ENCODE measurements at places on chromosomes 2 and 18.

DNA sequence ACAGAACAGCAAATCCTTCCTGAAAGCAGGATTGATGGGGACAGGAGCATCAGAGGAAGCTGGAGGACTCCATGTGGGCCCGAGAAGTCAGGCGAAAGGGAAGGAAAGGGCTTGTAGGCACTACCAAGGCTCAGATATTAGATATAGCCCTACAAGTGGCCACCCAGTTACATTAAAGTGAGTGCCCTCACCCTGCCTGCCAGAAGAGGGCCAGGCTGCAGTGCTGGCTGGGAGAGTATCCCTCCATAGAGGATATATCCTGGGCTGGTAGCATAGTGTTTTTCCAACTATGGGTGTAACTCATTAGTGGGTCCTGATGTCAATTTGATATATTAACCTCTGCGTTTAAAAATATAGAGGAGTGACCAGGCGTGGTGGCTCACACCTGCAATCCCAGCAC, 285.2 kb downstream of the MYCN start:
- no peak for DNase-seq

DNA sequence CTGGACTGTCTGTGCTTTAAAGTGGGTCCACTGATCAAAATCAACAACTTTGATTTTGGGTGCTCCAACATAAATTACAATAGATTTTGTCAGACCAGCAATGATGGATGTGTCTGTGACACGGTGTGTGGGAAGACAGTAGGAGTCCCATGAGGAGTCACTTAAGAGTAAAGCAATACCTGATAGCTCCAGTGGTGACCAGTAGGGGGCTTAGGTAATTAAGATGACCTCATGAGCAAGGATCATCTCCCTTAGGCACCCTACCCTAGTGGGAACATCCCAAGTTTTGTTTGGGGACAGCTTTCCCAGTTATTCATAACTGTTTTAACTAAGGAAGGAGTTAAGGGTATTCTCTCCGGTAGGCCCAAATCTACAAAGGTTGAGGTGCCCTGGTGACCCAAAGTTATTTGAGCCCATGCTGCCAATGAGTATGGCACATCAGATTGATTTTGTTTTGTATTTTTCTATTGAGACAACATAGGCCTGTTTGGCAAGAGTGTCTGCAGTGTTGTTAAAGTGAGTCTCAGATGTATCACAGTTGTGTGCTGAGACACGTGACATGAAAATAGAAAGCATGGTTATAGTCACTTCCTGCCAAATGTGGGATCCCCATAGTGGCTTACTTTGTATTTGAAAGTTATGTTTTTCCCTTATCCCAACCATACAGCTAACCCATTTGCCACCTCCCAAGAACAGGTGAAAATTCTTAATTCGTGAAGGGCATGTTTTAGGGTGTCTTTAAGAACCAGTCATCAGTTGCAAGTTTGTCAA, 1337.6 kb upstream of the SLC39A10 start:
- DNase-seq = no peak

- no peak for DNase-seq
Observed at GRCh38 chr18:7754258-7754657, 187.1 kb downstream of the PTPRM start.

DNA sequence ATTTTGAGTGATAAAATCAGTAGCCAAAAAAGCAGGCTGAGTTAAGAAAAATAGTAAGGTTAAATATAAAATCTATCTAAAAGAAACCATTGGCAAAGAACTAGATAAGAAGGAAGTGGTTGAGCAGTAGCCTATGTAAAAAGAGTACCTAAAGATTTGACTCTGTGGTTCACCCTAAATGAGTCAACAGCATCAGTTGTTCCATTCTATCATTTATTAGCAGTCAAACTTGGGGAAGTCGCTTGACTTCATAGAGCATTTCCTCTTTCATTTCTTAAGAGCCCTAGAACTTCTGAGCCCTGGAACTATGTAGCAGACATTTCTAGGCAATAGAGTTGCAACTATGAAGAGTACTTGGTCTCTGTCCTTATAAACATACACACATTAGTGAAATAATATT, 381.7 kb downstream of the NUP35 start:
- no peak for DNase-seq

- no peak for DNase-seq
Observed at GRCh38 chr2:98713332-98714015, 17.5 kb downstream of the MGAT4A start.

DNA sequence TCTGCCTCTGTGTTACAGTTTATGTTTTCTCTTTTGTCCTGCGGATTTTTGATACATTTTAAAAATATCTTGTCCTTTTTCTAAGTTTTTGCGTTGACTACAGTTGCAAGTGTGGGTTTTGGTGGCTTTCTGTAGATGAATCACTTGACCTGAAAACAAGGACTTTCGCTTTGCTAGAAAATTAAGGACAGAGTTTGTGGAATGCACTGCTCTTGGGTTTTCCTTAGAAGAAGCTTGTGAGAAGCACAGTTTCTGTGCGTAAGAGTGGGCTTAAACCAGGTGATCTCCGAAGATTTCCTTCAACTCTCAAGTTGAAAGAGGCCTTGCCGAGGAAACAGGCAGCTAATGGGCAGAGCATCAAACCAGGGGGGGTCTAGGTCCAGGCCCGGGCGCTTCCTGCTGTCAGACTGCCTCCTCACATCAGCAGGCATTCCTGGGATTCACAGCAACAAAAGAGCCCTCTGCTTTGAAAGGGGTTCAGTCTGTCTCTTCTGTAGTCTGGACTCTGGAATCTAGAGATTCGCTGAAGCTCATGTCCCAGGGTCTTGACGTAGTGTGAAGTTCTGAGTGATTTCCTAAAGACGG, 17.3 kb downstream of the NCK2 start:
- no peak for DNase-seq

DNA sequence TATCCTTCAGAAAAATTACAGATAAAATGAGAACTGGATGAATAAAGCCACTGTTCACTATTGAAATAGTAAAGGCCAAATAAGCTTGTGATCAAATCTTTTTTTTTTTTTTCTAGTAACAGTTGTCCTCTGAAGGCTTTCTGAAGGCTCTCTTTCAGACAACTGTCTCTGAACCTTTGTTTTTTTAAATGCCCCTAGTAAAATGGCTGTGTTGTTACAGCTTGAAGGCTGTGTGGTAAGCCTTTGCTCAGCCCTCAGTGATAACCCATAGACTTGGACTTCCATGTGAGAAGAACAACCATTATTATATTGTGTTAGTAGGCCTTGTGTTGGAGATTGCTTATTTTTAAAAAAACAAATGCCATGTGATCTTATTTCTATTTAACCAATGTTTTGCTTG, 17.6 kb downstream of the FMNL2 start:
- no peak for DNase-seq

DNA sequence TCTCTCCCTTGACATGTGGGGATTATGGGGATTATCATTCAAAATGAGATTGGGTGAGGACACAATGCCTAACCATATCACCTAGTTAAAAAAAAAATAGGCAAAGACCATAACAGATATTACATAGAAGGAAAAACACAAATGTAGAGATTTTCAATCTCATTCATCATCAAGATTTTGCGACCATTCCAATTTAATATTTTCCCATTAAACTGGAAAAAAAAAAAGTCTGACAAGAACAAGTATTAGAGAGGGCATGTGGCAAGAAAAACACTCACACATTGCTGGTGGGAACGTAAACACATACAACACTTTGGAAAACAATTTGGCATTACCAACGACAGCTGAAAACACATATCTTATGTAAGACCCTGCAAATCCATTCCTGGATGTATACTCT, 71.0 kb upstream of the MYCN start:
- DNase-seq = no peak

DNA sequence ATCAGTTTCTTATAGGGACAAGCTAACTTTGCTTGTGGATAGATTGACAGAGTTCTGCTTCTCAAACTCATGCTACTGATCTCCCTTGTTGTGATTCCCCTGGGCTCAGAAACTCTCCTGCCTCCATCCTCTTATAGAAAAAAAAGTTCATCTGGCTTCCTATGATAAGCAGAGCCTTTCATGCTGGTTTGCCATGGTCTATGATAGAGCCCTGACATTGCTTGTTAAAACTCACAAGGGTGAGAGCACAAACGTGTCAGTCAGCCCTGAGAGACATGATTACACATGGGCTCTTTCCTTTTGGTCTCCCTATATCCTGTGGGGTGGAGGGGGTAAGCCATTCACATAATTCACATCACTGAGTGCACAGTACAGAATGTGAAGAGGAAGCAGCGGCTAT, 121.8 kb downstream of the TDRD15 start:
- DNase-seq = no peak

- DNase-seq = no peak
Observed at GRCh38 chr2:216897561-216898203, 37.8 kb upstream of the TNP1 start.

GRCh38 chr2:99842451-99842850, 299.9 kb downstream of the AFF3 start:
- no peak for DNase-seq

DNA sequence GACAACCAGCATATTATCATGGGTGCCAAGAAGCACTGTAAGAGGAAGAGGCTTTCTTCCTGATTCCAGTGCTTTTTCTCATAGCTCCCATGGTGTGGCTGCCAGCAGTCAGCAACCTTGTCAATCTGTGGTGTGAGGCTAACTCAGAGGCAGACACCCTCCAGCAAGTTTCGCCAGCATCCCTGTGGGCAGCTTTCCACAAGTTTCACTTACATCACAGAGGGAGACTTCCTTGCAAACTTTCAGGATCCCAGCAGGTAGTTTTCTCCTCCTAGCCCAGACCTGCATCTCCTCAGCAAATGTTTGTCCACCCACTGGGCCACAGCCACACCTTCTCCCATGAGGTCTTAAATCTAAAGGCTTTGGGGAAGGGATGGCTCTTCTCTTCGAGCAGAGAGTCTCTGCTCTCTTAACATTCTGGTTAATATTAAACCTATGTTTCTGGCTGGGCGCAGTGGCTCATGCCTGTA, 9.1 kb downstream of the DNAH7 start:
- DNase-seq = no peak

DNA sequence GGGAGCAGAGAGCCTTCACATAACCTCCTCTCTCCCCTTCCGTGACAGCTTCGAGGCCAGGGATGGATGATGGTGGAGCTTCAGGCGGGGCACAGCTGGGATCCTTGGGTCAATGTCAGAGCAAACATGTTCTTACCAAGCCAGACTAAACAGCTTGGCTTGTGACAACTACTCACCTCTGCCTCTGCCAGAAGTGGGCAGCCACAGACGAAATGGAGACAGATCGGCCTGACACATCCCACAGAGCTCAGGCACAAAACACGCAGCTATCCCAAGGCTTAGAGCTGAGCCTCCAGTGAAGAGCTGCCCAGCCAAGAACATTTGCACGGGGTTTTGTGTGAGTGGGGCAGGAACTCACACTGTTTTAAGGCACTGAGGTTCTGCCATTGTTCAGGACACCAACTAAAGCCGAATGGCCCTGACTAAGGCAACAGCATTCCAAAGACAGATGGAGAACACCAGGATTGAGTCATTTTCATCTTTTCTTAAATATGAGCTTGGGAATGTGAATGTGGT, 12.8 kb downstream of the PXDN start:
- DNase-seq = no peak

DNA sequence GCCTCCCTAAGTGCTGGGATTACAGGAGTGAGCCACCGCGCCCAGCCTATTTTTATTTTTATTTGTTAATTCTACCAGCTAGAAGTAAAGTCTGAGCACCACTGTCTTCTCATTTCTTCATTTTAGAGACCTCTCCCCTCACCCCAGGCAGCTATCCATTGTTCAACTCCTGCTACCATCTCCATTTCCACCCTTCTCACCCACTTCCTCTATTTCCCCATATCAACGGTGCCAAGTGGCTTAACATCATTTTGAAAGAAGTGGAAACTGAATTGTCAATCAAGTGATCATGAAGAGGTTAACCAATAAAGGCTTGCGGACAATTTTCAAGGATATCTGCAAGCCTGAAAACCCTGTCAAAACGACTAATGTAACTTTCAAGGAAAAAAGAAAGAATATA, 323.1 kb downstream of the NBAS start:
- DNase-seq = no peak

- DNase-seq = no peak
Observed at GRCh38 chr2:127429844-127430425, 11.7 kb downstream of the PROC start.

GRCh38 chr2:201004370-201004769, 40.9 kb upstream of the ORC2 start:
- no peak for DNase-seq

GRCh38 chr2:60979231-60979630, 38.3 kb upstream of the PEX13 start:
- no peak for DNase-seq

GRCh38 chr2:50922506-50922905, 109.4 kb downstream of the NRXN1 start:
- DNase-seq = no peak

GRCh38 chr2:19169134-19169768, 189.2 kb downstream of the OSR1 start:
- DNase-seq = no peak

GRCh38 chr2:9809448-9810088, 33.7 kb upstream of the TAF1B start:
- no peak for DNase-seq

DNA sequence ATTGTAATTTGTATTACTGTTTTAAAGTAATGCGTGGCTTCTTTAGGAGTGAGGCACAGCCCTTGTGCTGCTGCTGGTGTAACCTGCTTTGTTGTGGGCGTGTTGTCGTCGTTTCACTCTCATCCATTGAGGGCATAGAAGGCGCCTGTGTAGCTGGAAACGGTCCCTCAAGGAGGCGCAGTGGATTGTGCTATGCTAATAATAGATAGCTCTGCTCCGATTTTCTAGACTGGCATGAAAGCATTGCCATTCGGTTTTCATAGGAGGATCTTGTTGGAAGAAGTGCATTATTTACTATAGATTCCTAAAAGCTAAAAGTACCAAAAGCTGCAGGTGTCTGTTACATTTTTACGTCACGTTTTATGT, 17.9 kb downstream of the RAB12 start:
- DNase-seq = no peak

- DNase-seq = no peak
Observed at GRCh38 chr2:216469661-216470060, 29.0 kb upstream of the RPL37A start.

DNA sequence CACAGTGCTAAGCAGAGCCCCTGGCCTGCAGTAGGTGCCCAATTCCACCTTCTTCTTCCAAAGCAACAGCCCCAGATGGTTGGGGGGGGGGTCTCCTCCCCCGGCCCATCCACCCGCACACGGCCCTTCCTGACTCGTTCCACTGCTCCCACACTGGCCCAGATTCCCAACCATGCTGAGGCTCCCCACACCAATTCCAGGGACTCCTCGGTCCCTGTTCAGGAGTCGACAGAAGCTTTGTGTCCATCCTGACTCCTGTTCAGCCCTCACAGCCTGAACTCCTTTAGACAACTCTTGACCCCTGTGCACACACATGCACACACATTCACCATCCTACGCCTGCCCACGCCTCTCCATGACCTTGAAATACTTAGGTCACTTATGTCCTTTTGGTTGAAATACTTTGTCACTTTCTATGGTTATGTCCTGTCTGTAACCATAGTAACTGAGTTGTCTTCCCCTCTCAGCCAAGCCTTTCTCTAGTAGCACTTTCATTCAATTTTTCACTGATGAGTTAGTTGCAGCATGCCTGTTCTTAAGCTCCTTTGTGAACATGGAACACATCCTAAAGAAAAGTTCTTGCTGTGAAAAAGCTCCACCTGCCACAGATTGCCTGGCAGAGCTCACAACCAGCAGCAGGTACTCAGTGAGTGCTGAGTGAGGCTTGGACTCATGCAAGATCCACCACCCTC, 225.8 kb downstream of the SEPTIN10 start:
- no peak for DNase-seq

GRCh38 chr18:12637393-12637792, 20.5 kb downstream of the SPIRE1 start:
- no peak for DNase-seq

- DNase-seq = no peak
Observed at GRCh38 chr2:160282063-160282580, 82.0 kb upstream of the ITGB6 start.

- no peak for DNase-seq
Observed at GRCh38 chr2:43609290-43609918, 13.6 kb upstream of the THADA start.
